ENCODE measurements at places on chromosomes 3 and 15.

DNA sequence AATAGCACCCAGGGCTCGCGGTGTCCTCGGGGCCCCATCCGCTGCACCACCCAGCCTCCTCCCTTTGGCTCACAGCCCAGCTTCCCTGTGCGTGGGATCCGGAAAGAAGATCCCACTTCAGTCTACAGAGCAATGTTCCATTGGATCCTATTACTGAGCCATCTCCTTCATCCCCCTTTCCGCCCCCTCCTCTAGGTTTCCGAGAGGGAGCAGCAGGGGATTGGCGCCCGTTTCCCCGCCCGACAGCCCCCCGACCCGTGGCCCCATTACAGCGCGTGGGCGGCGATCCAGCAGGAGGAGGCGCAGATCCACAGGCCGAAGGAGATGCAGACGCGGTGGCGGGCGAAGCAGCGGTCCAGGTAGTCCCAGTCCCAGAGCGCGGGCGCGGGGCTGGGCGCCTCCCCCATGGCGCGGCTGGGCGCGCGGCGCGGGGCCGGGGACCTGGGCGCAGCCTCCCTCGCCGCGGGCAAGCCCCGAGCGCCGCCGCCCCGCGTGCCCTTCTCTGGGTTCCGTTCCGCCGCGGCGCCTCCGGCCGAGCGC is 340 bp downstream of the TMEM44 start:
- peak; percentile 61 for DNase-seq

GRCh38 chr3:23653647-23654525 is 151.9 kb upstream of the UBE2E1 start:
- no peak for DNase-seq

DNA sequence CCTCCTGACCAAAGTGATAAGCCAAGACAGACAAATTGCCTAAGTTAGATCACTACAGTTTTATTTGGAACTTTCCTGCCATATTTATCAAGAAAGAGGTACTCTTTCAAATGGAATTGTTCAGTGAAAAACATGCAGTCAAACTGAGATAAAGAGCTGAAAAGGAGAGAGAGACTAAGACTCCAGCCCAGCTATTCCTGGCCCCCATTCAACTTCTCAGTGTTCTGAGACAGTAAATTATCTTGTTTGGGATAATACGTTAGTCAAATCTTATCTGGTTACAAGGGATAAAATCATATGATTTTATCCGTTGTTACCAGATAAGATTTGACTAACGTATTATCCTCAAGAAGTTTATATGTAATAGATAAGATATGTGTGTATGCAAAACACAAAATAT is 67.6 kb upstream of the CMC1 start:
- no peak for DNase-seq

- DNase-seq = no peak
Measured at GRCh38 chr3:56935811-56936210, 124.7 kb upstream of the SPATA12 start.

DNA sequence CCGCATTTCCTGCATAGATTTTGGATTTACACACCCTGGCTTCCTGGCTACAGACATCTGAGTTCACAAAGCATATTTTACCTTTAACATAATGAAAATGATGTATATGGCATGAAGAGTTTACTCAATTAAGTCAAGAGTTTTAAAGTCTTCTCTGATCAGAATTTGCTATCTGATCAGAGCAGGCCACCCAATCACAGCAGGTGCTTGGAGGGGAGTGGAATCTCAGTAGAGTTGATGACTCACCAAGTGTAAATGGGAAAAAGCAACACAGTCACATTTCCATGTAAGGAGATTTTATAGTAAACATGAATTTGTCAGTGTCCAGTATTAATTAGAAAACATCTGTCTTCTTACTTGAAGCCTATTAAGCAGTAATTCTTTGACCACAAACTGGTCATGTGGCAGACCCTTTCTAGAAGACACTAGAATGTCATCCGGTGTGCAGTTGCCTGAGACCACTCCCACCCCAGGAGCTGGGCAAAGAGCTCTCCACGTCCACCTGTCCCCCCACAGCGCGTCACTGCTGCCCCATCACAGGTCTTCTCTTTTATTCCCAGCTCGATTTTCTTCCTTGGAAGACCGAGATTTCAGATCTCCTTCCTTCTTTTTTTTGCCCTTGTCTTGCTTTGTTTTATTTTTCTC is 10.8 kb downstream of the MESD start:
- peak; percentile 58 for DNase-seq

DNA sequence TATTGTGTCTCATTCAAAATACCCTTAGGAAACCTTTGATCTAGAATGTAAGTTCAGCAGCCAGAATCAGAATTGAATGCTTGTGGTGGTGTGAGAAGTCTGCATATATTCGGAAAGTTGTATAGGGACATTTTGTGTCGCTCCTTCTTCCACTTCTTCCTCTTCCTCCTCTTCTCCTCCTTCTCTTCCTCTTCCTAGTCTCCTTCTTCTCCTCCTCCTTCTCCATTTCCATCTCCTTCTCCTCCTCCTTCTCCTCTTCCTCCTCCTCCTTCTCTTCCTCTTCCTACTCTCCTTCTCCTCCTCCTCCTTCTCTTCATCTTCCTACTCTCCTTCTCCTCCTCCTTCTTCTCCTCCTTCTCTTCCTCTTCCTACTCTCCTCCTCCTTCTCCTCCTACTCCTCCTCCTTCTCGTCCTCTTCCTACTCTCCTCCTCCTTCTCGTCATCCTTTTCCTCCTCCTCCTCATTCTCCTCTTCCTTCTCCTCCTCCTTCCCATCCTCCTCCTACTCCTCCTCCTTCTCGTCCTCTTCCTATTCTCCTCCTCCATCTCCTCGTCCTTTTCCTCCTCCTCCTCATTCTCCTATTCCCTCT is 749.3 kb upstream of the GOLIM4 start:
- no peak for DNase-seq

DNA sequence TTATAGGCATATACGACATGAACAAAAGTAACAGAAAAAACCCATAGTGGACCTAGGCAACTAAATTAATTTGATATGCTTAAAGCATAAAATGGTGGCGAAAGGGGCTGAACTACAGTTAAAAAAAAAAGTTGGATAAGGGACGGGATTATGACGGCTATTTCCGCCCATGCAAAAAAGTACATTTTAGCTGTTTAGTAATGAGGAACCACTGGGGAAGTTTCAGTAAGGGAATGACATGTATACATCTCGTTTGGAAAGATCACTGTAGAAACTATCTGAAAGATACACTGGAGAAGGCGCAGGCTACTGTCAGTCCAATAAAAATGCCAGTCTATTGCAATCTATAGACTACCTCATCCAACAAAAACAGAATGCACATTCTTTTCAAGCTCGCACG is 65.6 kb downstream of the ZNF148 start:
- no peak for DNase-seq

GRCh38 chr3:138314751-138315150 is 14.9 kb downstream of the NME9 start:
- peak; percentile 21 for DNase-seq

GRCh38 chr3:149553781-149554451 is 79.4 kb downstream of the TM4SF4 start:
- no peak for DNase-seq

GRCh38 chr3:24686808-24687207 is 192.2 kb upstream of the THRB start:
- DNase-seq = peak; percentile 40

DNA sequence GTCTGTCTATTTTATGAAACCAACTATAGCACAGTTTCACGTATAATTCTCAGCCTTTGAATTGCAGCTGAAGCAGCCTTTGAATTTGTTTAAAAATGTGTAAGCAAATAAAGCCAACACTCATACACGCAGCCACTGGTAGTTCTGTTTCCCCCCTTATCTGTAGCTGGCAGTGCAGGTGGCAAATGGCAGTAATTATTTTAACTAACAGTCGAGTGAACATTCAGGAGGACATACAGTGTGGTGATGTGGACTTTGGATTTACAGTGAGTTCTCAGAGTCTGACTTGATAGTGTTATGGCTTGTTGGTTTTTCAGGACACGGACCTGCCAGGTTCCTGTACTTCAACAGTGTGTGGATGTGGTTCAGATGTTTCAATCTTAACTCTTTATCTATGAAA is 64.0 kb upstream of the SKOR1 start:
- no peak for DNase-seq

GRCh38 chr3:36786921-36787890 is 22.9 kb upstream of the DCLK3 start:
- no peak for DNase-seq

- DNase-seq = no peak
Measured at GRCh38 chr3:85180-85579, 111.4 kb upstream of the CHL1 start.

DNA sequence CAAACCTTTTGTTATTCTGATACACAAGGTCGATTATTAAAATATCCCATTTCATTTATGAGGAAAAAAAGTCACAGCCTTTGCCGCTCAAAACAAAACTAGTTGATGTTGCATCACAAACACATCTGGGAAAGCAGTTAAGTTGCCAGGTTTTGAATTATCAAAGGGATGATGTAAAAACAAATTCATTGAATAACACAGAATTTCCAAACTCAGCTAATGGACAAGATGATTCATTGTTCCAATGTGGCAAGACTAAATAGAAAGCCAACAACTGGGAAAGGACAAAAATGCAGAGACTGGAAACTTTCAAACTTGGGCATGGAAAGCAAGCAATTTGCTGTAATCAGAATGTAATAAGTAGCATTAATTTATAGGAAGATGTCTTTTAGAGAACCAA is 610.0 kb upstream of the ZNF385D start:
- no peak for DNase-seq

- no peak for DNase-seq
Measured at GRCh38 chr15:40388941-40389823, 6.7 kb downstream of the KNSTRN start.

GRCh38 chr3:108394563-108394962 is 98.2 kb downstream of the HHLA2 start:
- DNase-seq = no peak

GRCh38 chr3:39255503-39256325 is 24.1 kb downstream of the CX3CR1 start:
- DNase-seq = no peak

- DNase-seq = no peak
Measured at GRCh38 chr3:143910756-143911155, 60.9 kb upstream of the DIPK2A start.

DNA sequence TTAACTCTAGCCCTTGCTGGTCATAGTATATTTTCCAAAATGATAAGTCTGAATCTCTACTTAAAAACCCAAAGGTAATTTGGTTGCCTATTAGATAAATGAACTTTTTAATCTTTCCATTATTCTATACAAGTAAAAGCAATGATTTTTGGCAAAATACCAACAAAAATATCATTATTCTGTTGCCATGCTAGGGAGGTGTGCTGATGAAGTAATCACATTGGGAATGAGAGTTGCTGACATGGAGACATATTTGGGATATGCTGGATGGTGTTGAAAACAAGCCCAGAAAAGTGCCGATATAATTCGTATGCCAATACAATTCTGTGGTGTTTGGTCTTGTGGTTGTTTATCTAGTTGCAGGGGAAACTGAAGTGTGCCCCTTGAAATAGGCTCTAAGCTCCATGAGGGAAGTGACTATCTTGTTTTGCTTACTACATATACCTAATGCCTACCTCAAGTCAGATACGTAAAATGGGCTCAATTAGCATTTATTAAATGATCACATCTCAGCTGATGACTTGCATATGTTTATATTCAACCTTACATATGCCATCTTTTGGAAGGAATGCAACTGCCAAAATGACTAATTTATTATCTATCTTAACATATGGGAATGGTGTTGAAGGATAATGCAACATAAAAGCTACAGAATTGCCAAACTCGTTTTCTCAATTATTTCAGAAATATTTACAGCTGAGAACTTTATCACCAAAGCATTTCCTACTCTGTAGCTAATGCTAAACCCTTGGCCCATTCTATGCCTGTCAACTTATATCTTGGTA is 5.8 kb downstream of the TOPBP1 start:
- no peak for DNase-seq

DNA sequence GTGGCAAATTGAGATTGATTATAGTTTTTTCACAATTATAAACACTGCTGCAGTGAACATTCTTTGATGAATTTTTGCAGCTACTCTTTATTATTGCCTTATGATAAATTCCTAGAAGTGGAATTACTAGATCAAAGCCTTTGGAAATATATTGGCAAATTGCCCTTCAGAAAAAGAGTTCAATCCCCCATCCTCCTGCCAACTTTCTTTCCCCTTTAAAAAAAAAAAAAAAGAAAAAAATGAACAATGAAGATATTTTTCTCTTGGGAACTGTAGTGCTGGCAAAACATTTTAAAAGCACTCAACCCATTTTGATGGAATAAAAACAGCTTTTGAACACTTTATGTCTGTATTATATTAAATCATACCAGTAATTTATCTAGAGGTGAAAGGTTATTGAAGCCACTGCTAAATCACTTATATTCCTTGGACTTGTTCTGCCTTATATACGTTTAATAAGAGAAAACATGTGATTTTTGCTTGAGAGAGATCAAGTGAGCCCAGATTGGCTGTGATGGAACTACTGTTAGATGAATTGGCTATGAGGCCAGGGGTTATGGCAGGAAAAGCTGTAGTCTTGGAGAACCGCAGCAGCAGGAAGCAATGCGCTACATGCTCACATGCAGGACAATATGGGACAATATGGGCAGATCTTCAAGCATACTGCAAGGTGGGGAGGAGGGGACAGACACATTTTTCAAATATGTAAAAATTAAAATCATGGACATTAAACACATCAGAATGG is 212.8 kb upstream of the C2CD4B start:
- no peak for DNase-seq

DNA sequence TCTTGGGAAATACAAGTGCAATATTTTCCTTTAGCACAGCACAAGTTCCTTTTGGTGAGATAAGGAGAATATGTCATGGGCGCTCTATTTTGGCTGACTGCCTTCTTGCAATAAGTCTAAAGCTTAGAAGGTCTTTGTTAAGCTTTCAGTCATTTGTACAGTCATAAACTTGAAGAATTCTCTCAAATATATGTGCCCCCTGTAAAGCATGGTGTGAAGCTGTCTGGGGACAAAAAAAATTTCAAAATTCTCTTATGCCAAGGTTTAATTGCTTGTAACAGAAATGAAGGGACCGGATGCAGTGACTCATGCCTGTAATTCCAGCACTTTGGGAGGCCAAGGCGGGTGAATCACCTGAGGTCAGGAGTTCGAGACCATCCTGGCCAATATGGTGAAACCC is 21.7 kb upstream of the ARID3B start:
- DNase-seq = peak; percentile 46

GRCh38 chr15:31402003-31402402 is 75.4 kb downstream of the KLF13 start:
- DNase-seq = no peak

DNA sequence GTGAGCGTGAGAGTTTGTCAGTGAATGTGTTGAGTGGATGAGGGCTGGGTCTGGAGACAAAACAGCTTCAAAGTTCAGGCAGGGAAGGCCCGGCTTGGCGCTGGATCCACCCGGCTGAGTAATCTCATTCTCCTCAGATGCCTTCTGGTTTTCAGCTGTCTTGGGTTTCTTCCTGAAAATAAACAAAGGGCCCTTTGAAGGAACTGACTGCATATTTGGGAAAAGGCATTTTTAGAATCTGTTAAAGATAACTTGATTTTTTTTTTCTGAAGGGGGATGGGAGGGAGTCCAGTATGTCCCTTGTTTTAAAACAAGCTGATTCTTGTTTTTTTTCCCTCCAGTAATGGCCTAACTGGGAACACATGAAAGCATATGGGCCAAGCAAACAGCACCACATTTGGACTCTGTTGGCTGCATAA is 86.4 kb downstream of the TIGIT start:
- peak; percentile 51 for DNase-seq

GRCh38 chr15:78018445-78018844 is 59.1 kb downstream of the TBC1D2B start:
- DNase-seq = no peak

GRCh38 chr3:108097322-108098002 is 6.6 kb upstream of the CD47 start:
- DNase-seq = no peak

GRCh38 chr3:157056035-157056434 is 103.9 kb downstream of the CCNL1 start:
- no peak for DNase-seq

- no peak for DNase-seq
Measured at GRCh38 chr3:70561796-70562195, 249.4 kb upstream of the MDFIC2 start.
